ENCODE measurements at places on chromosomes 4 and X.

- DNase-seq: peak; percentile 58
These were observed 81.2 kb upstream of the GPM6B start for GRCh38 chrX:13898083-13898482.

DNA sequence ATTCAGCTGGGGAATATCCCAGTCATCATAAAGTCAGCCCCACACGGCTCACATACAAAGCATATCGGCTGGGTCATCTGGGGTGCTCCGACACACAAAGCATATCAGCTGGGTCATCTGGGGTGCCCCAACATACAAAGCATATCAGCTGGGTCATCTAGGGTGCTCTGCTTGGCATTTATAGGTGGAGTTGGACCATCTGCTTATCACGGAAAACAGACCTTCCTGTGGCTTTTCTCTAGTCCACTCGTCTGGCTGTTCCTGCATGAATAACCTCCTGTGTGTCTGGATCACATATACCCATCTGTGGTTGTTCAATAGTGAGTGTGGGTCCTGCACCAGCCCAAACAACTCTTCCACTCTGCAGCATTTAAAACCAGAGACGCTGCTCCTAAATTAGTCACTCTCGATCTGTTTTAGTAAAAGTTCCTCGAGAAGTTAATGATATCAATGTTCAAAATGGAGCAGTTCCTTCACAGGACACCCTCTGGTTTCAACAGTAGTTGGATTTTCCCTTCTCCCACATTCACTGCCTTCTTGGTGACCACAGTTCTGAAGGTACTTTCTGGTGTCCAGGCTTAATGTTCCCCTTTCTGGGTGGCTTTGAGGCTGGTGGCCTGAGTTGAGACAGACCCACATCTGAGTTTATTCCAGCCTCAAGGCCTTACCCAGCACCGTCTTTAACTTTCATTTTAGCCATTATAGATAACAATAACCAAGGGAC, 70.0 kb upstream of the FRG1 start:
- no peak for DNase-seq

DNA sequence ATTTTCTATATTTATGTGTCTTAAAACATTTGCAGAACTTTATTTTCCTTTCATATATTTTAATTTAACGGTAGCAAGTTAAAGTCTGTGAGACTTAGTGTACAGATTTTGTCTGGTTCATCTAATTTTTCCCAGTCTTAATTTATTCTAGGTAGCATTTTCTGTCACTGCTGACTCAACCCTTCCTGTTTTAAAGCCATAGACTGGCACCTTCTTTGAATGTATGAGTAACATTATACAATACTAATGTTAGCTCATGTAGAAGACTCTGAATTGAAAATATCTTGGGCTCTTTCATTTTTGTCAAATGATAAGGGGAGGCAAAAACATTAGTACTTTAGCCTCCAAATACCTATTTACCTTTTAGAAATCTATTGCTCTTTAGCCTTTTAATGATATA, 43.6 kb downstream of the BLTP1 start:
- DNase-seq: no peak

GRCh38 chrX:48901069-48901468, 3.3 kb downstream of the PQBP1 start:
- DNase-seq: no peak

DNA sequence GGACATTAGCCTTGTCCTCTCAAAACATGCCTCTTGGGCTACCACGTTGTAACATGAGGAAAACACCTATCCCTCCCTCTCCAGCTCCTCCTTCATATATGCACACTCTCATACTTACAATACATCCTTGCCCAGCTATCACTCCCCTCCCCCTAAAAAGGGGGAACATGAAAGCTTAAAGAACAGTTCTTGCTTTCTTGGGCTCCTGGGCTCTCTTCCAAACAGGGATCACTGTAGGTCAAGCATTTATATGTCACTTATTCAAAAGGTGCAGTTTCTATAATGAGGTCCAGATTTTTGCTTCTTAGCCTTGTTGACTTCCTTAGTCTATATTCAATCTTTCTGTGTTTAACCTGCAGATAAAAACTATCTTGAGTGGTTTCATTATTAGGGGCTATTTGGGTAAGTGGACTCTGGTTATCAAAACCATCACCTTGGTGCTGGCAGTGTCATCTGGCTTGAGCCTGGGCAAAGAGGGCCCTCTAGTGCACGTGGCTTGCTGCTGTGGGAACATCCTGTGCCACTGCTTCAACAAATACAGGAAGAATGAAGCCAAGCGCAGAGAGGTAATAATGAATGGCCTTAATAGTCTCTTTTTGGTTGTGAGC, 119.4 kb downstream of the AKAP4 start:
- DNase-seq: peak; percentile 47

DNA sequence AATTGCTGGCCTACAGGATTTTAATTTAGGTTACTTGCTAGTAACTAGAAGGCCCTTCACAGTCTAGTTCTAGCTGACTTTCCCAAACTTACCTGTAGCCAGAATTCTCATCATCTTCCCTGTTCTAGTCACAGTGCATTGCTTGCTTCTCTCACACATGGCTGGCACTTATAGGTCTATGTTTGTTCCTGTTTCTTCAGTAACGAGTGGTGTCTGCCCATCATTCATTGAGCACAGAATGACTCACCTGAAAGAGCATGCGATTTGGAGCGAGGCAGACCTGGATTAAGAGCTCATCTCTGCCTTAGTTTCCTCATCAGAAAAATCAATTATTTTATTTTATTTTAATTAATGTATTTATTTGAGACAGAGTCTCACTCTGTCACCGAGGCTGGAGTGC, 201.7 kb upstream of the ANK2 start:
- DNase-seq: no peak

GRCh38 chr4:122632396-122633143, 11.7 kb upstream of the IL21 start:
- no peak for DNase-seq

DNA sequence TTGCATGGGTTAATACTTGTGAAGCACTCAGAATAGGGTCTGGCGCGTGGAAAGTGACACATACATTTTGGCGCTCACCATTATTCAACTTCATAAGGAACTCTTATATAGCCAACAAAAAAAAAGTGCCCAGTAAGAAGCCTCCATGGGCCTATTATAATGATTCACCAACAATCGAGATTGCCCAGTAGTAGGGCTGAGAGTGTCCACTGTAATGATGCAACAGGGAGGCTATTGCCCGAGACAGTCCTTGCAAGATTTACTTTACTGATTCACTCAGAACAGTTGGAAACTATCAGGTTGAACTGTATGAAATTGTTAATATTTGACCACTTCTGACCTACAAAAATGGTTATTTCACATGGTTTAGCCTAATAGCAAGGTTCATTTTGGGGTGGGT, 86.0 kb downstream of the PJA1 start:
- no peak for DNase-seq

- no peak for DNase-seq
These were observed 104.5 kb upstream of the MAML3 start for GRCh38 chr4:140258476-140258875.

- no peak for DNase-seq
These were observed 743.5 kb upstream of the MAGEB2 start for GRCh38 chrX:29471829-29472228.

DNA sequence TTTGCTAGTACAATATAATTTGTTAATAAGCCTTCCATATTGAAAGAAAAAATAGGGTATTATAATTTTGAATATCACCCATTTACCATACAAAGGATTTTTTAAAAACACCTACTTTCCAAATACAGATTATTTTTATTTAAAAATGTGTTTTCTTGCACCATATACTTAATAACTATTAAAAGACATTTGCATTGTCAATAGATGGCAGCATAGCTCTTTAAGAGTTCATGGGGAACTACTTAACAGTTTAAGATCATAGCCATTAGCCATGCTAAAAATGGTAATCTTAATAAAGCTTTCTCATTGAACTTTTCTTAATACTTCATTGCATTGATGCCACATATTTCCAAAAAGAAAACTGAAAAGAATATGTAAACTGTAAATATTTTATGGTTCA, 1995.9 kb downstream of the C4orf33 start:
- DNase-seq: peak; percentile 52

DNA sequence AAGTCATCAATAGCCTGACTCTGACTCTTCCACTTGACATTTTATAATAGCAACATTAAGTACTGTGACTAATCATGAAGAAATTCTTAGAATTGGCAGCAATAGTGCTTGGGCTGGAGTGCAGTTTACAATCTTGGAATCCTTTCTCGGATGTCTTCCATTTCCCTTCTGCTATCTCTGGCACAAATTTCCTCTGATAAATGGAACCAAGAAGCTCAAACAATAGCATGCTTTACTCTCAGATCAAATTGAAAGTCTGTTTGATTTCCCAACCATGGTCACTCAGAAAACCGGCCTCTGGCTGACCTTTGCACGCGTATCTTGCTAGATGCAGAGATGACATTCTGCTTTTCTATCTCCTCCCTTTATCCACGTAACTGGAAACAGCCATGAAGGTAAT, 99.0 kb upstream of the SPANXC start:
- DNase-seq: no peak

DNA sequence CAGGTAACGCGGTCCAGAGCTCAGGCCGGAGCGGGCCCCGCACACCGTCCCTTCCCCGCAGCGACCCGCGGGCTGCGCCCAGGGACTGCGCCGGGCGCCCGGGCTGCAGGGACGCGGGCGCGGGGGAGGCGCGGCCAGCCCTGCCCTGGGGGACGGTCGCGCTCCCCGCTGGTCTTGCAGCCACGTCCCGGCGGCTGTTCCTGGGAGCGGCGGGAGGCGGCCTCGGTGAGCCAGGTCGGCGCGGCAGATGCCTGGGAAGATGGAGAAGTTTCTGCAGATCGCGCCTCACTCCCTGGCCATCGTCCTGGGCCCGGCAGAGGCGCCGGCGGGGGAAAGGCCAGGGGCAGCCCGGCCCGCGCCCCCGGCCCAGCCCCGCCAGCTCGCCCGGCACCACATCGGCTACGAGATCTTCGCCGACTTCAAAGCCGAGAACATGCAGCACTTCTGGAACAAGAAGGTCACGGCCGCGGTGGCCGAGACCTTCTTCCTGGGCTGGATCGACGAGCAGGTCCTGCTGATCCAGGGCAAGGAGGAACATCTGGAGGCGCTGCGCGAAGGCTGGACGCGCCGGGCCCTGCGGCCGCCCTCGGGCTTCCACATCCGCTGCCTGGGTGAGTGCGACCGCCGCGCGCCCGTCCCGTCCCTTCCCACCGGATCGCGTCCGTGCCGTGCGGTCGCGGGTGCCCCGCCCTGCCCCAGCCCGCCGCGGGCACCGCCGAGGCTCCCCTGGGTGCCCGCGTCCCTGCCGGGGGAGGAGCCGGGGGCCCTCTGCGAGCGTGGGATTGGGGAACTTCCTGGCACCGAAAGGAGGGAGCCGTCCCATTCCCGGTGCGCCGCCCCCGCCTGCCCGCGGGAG, 107.4 kb upstream of the STOX2 start:
- DNase-seq: peak; percentile 53

- no peak for DNase-seq
These were observed 184.0 kb upstream of the ANK2 start for GRCh38 chr4:112865443-112865842.

DNA sequence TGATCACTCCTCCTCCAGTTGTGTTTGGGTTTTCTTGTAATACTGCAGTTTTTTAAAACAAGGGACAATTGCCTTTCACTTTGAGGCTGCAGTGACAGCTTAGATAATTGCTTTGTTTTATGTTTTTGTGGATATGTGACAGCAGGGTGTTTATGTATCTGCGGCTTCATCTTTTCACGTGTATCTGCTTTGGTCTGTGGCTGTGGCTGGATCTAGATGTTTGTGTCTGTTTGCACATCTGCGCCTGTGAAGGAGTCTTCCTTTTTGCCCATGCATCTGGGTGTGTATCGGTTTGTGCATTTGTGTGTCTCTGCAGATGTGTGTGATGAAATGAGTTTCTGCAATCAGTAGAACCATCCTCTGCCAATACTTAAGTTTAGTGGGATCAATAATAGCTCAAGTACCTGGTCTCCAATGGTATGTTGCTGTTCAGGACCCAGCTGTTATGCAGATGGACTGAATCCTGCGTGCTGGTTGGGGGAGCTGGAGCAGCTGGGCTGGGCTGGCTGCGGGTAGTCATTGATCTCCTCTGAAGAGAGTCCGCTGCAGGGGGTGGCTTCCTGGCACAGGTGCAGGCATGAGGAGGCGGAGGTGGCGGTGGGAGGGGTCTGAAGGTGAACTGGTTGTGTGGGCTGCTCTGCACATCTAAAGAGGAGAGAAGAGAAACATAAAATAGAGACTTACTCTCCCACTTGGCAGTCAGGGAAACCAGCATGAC, 390.3 kb downstream of the SH2D1A start:
- no peak for DNase-seq

DNA sequence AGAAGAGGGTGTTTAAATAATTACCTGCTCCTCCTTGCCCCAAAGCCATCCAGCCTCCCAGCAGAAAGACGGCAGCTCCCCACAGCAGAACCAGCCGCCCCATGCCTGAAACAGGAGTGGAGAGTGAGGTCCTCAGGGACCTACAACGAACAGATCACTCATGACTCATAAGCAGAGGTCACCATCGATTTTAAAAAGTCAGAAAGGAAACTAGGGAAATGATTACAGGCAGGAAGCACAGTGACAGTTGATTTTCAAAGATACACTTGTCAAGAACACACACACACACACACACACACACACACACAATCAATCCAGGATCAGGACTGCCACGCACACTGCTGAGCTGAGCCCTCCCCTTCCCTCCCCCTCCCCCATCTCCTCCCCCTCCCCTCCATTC, at the start of gene CRLF2:
Gene CRLF2 (minus strand): TSS at position 118 of the 400 bp plus-strand sequence. CDS start 15 bp downstream, at position 103.
- DNase-seq: no peak

DNA sequence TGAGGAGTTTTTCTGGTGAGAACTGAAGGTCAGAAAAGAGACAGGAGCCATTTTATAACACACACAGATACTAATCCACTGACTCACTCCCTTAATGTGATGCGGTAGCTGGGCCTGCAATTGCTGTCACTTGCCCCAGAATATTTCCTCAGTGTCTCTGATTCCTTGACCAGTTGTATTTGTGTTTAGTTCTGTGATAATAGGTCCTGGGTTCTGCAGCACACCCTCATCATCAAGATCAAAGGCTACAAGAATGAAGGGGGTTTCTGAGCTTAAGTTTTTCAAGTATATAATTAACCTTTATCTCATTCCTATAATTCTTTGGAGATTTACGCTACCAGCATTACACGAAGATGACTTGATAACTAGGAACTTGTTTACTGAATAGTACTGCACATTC, 576.5 kb upstream of the CPXCR1 start:
- no peak for DNase-seq

GRCh38 chrX:24341795-24342194, 18.6 kb upstream of the SUPT20HL1 start:
- no peak for DNase-seq

- DNase-seq: peak; percentile 86
These were observed 200.6 kb downstream of the CHIC2 start for GRCh38 chr4:53863736-53864365.
